ENCODE measurements at places on chromosomes 1 and 21.

DNA sequence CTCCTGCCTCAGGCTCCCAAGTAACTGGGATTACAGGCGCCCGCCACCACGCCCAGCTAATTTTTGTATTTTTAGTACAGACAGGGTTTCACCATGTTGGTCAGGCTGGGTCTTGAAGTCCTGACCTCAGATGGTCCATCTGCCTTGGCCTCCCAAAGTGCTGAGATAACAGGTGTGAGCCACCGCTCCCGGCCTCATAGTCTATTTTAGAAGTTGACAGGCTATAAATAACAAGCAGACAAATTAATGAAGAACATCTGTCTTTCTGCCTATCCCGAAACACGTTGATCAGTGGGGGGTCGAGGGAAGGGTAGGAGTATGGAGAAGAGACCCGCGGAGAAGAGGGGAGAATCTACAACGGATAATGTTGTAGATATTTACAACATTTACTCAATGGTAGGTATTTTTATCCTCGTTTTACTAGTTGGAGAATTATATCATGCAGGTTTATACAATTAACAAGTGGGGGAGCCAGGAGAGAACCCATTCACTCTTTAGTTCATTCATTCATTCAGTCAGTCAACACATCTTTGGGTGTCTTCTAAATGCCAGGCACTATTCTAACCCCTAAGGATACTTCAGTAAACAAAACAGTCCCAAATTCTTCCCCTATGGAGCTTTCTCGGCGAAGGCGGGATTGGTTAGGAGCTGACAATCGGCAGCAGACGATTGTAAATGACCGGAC is 497 bp upstream of the IFNAR2 start:
- DNase-seq = no peak

GRCh38 chr1:13728091-13728715 is 28.2 kb downstream of the PRDM2 start:
- no peak for DNase-seq

DNA sequence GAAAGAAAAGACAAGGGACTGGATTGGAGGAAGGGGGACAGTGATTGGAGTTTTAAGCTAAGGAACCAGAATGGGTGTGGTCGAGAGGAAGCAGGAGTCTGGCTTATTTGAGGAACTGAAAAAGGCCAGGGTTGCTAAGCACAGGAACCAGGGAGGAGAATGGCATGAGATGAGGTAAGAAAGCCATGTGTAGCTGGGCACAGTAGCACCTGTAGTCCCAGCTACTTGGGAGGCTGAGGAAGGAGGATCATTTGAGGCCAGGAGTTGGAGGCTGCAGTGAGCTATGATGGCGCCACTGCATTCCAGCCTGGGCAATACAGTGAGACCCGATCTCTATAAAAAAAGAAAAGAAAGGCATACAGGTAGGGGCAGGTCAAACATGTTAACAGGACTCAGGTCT is 8.1 kb upstream of the KHDRBS1 start:
- DNase-seq = no peak

- no peak for DNase-seq
Observed at GRCh38 chr1:36751525-36751924, 268.8 kb upstream of the CSF3R start.

DNA sequence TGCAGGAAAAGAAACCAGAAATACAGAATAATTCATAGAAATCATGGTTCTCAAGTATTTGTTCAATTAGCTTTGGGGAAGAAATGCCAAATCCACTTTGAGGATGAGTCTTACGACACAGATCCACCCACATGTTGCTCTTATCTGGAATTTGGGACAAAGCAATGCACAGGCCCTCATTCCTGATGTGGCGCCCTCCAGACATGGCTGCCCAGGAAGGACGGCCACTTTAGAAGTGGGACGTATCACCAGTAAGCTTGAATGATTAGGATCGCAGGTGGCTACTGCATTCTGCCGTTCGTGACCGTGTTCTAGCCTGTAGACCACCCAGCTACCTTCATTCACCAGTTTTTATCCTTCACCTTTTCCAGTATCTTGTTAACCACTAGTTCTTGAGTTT is 20.1 kb upstream of the NCMAP start:
- no peak for DNase-seq

DNA sequence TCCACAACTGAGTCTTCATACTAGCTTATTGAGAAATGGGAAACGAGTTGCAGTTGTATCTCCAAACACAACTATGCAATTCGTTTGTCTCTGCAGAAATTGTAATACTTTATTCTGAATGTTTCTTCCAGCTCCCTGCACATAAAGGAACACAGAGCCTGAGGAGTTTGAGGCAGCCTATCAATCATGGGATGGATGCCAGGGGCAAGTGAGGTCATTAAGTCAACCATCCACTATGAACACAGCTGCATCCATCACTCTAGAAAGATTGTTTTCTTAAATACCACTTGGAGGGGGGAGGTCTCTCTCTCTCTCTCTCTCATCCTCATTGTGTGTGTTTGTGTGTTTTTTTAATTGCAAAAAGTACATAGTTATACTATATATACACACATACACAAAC is 2.9 kb upstream of the PSMB2 start:
- no peak for DNase-seq
